ENCODE measurements at places on chromosomes 5 and 9. TPM values are rescaled to one million over a fixed set of nuclear protein-coding genes. Genes with fewer than 3 reads are reported as not detected.

DNA sequence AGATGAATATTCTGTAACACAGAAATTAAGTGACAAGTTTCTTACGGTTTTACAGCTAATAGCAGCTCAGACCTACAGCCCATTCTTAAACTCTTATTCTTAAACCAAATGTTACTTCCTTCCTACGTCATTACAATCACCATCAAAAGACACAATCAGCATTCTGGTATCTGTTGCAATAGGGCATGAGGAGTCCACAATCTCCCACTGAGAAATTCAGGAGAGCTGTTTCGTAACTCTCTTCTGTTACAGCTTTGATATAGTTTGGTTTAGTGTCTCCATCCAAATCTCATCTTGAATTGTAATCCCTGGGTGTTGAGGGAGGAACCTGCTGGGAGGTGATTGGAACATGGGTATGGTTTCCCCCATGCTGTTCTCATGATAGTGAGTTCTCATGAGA lies 163.4 kb downstream of the GAS1 start:
- no peak overlapping the region for H3K4me3 ChIP-seq
- H3K36me3 ChIP-seq = no peaks in the 10 kb centered on the region
- peaks cover 5% of the 10 kb centered on the region for H3K4me1 ChIP-seq
- H3K27ac ChIP-seq = no peak overlapping the region

DNA sequence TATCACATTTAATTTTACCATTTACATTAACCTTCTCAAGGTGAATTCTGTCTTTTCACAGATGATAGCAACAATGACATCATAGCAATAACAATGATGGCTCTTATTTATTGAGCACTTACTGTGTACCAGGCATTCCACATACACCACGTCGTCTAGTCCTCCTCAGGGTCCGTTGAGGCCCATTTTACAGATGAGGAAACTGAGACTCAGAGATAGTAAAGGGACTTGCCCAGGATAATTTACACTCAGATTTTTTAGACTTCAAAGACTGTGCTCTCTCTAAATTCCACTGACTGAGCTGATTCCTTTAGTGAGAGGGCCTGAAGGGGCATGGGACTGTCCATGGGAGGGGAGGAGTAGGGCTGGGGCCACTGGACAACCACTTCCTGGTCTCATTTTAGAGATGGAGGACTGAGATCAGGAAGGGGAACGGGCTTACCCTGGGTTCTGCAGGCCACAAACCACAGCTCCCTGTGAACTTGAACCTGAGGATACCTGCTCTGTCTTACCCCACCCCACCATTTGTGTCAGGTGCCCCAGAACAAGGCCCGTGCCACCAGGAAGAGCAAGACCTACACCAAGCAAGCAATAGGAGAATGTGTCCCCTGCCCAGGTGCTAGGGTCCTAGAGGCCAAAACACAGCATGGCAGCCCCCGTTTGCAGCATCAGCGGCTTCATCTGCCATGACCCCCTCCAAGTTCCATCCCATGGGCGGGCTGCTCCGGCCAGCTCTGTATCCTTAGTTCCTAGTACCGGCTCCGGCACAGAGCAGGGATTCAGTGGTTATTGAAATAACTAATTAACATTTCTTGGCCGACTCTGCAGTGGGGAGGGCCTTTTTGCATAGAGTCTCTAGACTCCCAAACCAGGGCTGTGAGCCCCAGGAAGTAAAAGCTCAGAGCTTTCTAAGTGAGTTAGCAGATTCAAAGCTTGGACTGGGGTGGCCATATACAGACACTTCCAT lies 96.6 kb downstream of the RGS3 start:
- no peak for DNase-seq
- no peaks in the 10 kb centered on the region for H3K27me3 ChIP-seq
- H3K4me3 ChIP-seq = no peak overlapping the region
- H3K4me1 ChIP-seq = peaks cover 11% of the 10 kb centered on the region

GRCh38 chr5:79689541-79690466 lies at the start of gene CMYA5:
Gene CMYA5 (plus strand): TSS chr5:79689836. CDS start chr5:79689908, 72 bp downstream.
- H3K4me3 ChIP-seq = no peak within 1 kb of the TSS
- H3K27ac ChIP-seq = no peak within 1 kb of the TSS
- no peaks in the 10 kb centered on the region for H3K4me1 ChIP-seq
- no peak for DNase-seq

- H3K27ac ChIP-seq = no peak overlapping the region
- H3K27me3 ChIP-seq = no peaks in the 10 kb centered on the region
- H3K4me1 ChIP-seq = no peaks in the 10 kb centered on the region
These were observed 110.1 kb upstream of the MAP3K1 start for GRCh38 chr5:56705217-56705616.

GRCh38 chr5:138159666-138160065 lies 18.8 kb downstream of the BRD8 start:
- H3K4me1 ChIP-seq = no peaks in the 10 kb centered on the region
- H3K27me3 ChIP-seq = no peaks in the 10 kb centered on the region
- H3K36me3 ChIP-seq = peaks cover 88% of the 10 kb centered on the region

DNA sequence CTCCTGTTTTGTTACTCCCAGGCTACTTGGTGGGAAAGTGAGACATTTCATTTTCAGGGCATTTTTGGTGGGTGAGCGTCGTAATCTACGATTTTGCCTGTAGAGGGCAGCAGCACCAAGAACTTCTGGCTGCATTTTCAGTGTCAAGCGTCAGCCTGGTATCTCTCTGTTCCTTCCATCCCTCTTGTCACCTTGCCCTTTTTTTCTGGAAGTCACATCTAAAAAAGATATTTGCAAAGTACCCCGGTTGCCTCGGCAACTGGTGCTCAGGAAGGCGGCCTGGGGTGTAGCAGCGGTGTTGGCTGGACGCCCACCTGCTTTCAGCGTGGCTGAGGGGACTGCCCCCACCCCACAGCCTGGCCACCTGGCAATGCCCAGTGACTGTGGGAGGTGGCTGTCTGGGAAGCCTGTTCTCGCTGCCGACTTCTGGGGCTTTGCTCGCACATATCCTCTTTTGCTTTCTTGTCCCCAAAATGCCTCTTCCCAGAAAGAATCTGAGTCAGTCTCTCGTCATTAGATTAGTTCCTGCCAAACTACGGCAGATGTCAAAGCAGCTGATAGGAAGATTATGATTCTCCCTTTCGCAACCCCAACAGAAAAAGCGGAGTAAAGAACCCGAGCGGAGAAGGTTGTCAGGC lies 84.5 kb downstream of the ACER2 start:
- H3K27me3 ChIP-seq = no peaks in the 10 kb centered on the region
- H3K27ac ChIP-seq = no peak overlapping the region
- no peak overlapping the region for H3K4me3 ChIP-seq
- peaks cover 6% of the 10 kb centered on the region for H3K4me1 ChIP-seq
- H3K36me3 ChIP-seq = no peaks in the 10 kb centered on the region

DNA sequence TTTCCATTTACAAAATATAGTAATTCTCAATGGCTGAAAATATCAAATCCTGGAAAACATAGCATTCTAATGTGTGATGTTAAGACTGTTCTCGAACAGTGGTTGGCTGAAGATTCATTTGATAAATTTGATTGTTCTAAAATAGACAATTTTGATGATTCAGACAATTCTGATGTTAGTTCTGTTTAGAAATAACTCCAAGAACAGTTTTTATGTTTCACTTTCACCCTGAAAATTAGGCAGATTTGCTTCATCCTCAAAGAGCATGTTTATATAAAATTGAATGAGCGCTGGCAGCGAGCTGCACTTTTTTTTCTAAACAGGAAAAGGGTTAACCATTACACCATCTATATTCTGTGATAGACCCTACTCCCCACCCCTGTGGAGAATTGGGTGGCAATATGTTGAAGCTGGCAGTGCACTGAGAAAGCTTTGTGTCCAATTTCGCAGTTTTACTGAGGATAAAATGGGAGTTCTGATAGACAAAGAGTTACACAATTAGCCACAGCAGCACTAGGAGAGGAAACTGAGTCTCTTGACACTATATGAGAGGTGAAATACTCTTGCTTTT lies 69.6 kb upstream of the TMED7 start:
- no peaks in the 10 kb centered on the region for H3K4me1 ChIP-seq
- H3K27me3 ChIP-seq = no peaks in the 10 kb centered on the region
- DNase-seq = no peak
- H3K36me3 ChIP-seq = no peaks in the 10 kb centered on the region

DNA sequence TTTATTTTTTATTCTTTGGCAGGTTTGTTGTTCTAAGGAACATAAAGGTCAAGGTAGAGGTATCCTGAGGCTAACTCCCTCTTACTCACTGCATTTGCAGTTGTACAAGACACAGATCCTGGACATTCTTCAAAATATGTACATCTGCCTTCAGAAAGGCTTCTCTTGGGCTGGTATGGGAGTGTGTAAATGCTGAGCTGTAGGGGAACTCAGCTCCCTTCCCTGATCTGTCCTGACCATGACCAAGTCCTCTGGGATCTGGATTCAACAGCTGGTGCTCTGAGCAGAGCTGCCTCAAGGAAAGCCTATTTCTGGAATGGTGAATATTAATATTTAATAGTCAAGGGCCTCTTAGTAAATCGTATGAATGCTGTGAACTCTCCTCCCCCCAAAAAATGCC lies 117.4 kb downstream of the PRKACG start:
- no peaks in the 10 kb centered on the region for H3K4me1 ChIP-seq
- no peak overlapping the region for H3K4me3 ChIP-seq
- no peak overlapping the region for H3K27ac ChIP-seq
- H3K27me3 ChIP-seq = no peaks in the 10 kb centered on the region

- DNase-seq = no peak
- no peaks in the 10 kb centered on the region for H3K36me3 ChIP-seq
- no peak overlapping the region for H3K4me3 ChIP-seq
- peaks cover 12% of the 10 kb centered on the region for H3K4me1 ChIP-seq
- no peak overlapping the region for H3K27ac ChIP-seq
- H3K27me3 ChIP-seq = no peaks in the 10 kb centered on the region
These were observed 97.7 kb upstream of the ANKRD55 start for GRCh38 chr5:56330806-56331205.

DNA sequence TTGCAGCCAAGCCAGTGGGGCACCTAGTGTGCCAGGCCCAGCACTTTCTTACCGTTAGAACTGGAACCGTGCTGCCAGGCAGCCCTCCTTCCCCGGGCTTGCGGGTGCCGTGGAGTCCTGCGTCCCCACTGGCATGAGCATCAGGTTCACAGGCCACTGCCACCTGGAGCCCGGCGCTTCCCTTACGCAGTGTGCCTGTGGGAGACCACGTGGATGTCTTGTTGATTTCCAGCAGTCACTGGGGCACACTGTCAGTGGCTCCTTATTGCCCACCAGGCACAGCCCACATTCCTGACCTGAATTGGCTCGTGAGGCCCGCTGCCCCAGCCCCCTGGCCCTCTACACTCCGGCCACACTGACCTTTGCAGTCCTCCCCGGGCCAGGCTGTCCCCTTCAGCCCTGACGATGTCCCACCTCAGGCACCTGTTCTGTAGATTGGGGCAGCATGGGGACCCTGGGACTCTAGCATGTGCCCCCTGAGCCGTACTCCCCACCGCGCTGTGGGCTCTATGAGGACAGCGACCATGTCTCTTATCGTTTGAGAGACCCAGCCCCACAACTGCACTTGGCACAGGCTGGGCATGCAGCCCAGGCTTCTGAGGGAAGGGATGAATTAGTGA lies 10.4 kb upstream of the CEL start:
- no peak overlapping the region for H3K27ac ChIP-seq
- peaks cover 96% of the 10 kb centered on the region for H3K36me3 ChIP-seq
- H3K4me3 ChIP-seq = no peak overlapping the region
- no peaks in the 10 kb centered on the region for H3K27me3 ChIP-seq

- no peak for DNase-seq
- H3K4me1 ChIP-seq = peaks cover 16% of the 10 kb centered on the region
- H3K4me3 ChIP-seq = no peak overlapping the region
- H3K36me3 ChIP-seq = no peaks in the 10 kb centered on the region
- H3K27me3 ChIP-seq = no peaks in the 10 kb centered on the region
These were observed 77.2 kb downstream of the TMC1 start for GRCh38 chr9:72598639-72599038.

- H3K36me3 ChIP-seq = no peaks in the 10 kb centered on the region
- H3K4me3 ChIP-seq = peak within 1 kb of the TSS; percentile 17
- H3K27me3 ChIP-seq = peaks cover 70% of the 10 kb centered on the region
- peak; percentile 14 for DNase-seq
- H3K4me1 ChIP-seq = peaks cover 8% of the 10 kb centered on the region
These were observed at the start of gene CDC14B for GRCh38 chr9:96619491-96620180. Gene CDC14B (minus strand): TSS chr9:96619843. CDS start chr9:96619378, 465 bp downstream.

- peaks cover 29% of the 10 kb centered on the region for H3K4me1 ChIP-seq
- H3K4me3 ChIP-seq = no peak overlapping the region
These were observed 1.7 kb downstream of the GFM2 start for GRCh38 chr5:74765201-74765600.

DNA sequence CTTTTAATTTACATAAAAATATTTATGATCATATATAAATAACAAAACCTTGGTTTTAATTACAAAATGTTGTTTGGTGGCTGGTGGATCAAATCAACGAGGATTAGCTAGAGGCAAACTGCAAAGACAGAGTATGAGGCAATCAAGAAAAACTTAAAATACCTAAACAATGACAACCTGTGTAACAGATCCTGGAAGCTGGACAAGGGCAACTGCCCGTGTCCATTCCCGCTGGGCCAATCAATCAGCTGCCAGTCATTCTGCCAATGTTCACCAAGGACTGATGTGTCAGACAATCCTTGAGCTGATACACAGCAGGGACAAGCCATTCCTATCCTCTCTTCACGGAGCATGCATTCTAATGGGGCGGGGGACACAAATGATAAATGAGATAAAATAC lies 3.2 kb upstream of the TENT4A start:
- no peak overlapping the region for H3K4me3 ChIP-seq
- H3K36me3 ChIP-seq = no peaks in the 10 kb centered on the region
- H3K27ac ChIP-seq = no peak overlapping the region
- no peak for DNase-seq

DNA sequence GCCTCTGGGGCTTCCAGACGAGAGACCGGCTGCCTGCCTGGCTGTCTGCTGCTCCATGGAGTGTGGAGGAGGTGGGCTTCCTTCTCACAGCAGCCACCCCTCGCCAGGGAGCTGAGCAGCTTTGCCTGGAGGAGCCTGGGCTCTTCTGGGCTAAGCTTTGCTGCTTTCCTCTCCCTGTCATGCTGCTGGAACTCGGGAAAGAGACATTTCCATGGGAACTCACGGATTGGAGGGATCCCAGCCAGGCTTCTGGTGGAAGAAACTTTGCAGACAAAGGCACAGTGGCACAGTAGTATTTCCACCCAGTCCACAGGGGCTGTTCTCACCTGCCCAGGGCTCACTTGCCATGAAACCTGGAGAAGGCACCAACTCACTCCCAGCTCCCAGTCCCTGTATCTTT lies 5.6 kb upstream of the NTNG2 start:
- H3K36me3 ChIP-seq = no peaks in the 10 kb centered on the region
- peaks cover 9% of the 10 kb centered on the region for H3K4me1 ChIP-seq
- DNase-seq = no peak
- H3K4me3 ChIP-seq = no peak overlapping the region
- H3K27me3 ChIP-seq = peaks cover 2% of the 10 kb centered on the region
- no peak overlapping the region for H3K27ac ChIP-seq

The FOXD4L3 gene
- not detected for polyA plus RNA-seq

The PDE8B gene
- polyA plus RNA-seq = 0.20 TPM

The IL13 gene
- not detected for polyA plus RNA-seq

The TAF11L10 gene
- not detected for polyA plus RNA-seq

The ALDH1A1 gene
- 105 TPM for polyA plus RNA-seq

The SCGB3A2 gene
- polyA plus RNA-seq = 15.9 TPM

The KCNN2 gene
- polyA plus RNA-seq = not detected

All from CD14-positive monocyte (primary cell).